Hematopoietic multipotent progenitor cell treated with erythropoietin and hydrocortisone succinate and interleukin-3 and kit ligand, for 4 days (in vitro differentiated cells): ENCODE measurements at places on chromosomes 16 and 17.

DNA sequence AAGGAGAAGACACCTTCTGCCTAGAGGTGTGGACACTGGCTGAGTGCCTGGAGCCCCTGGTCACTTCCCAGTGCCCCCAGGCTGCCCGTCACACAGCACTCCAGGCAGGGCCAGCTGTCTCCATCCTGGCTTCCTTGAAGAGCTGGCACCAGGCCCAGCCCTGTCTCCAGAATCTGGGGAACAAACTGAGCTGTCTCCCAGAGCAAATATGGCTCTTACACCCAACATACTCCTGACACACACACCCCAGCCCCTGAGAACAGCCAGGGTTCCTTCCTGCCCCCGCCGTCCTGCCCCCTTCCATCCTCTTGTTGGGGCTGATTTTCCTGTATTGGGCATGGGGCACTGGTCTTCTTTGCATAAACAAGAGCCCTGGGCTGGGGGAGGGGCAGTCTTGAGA, 9.1 kb downstream of the NHERF1 start:
- DNase-seq, result no peak

DNA sequence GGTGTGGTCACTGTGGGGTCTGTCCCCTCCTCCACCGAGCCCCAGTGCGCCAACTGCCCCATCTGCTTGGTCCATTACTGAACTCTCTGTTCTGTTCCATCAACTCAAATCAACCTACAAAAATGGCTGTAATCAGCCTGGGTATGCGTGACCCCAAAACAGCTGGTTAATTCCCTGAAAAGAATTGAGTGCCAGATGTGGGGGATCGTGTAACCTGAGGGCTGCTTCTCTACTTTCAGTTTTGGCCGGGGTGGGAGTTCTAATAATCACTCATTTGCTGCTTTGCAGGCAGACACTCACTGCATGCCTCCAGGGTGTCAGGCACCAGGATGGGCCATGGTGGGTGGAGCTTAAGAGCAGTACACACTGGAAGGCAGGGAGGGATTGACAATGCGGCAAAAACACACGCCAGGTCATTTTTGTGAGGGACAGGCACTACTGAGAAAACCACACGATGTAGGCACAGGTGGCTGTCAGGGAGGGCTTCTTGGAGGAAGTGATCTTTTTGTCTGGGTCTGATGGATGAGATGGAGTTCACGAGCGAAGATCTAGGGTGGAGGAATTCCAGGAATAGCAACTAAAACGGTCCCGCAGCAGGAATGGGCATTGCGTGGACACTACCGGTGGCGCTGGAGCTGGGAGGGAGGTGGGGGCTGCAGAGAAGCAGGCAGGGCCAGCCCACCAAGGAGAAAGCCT, 30.4 kb upstream of the SSTR5 start:
- no peak for DNase-seq

- DNase-seq, result no peak
Measured at GRCh38 chr16:27025581-27025980, 41.1 kb upstream of the C16orf82 start.

- DNase-seq, result no peak
Measured at GRCh38 chr17:68821860-68822696, 133.1 kb downstream of the ABCA8 start.

DNA sequence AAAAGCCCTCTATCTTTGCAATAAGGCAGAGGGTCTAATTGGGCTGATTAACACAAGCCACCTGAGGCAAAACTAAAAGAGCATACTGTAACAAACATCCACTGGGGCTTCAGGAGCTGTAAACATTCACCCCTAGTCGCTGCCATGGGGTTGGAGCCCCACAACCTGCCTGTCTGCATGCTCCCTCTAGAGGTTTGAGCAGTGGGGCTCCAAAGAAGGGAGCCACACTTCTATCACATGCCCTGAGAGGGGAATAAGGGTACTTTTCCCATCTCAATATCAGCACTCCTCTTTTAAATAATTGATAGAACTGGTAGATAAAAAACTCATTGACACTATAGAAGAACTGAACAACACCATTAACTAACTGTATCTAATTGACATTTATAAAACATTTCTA, 130.1 kb upstream of the COX10 start:
- DNase-seq, result no peak

DNA sequence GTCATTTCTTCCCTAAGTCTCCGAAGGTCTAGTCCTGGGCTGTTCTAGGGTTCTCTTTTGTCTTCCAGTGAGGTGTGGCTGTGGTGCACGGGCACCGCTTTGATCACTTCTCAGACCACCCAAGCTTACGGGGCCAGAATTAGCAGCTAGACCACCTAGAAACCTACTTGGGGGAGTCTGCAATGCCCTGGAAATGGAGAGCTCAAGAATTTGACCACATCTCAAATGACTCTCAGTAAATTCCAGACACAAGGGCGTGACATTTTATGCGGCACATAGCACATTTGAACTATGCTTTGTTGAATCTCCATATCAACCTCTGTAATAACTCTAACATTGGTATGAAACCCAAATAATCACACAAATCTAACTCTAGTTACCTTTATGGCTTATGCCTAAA, 24.9 kb downstream of the TRIM16 start:
- no peak for DNase-seq

- DNase-seq, result no peak
Measured at GRCh38 chr16:35745191-35745590, 2285.8 kb downstream of the TP53TG3F start.

DNA sequence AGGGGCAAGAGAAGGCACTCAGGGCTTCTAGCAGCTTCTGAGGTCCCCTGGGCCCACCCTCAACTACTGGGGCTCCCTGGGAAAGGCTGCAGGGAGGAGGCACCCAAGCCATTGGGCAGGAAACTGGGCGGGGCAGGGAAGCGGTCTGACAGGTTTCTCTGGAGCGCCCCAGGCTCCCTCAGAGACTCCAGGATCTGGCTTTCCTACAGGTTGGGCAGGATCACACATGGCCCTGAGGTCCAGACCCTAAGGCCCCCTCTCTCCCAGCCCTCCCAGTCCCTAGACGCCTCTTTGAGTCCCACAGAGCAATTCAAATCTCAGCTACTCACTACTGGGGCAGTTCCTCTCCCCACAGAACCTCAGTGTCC, 14.3 kb downstream of the JUP start:
- no peak for DNase-seq

- DNase-seq, result peak; percentile 90
Measured at GRCh38 chr17:1515640-1516387, 598 bp downstream of the INPP5K start.

DNA sequence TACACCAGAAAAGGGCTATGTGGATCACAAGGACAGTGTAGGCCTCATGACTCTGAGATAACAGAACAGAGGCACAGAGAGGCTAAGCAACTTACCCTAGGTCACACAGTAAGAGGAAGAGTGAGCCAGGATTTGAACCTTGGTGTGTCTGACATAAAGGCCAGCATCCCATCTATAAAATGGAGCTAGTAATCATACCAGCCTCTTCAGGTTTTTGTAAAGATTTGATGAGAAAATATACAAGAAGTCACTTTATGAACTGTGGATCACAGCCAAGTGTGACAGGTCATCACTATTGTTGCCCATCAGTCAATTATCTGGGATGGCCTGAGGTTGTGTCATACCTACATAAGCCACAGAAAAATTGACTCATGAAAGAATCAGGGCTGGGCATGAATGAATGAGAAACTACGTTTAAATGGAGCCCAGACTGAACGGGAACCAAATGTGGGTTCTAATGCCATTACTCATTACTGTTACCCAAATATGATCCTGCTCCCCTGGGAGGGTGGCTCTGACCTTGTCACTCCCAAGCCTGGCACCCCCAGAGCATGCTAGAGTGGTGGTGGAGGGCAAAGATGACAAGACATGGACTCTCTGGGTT, 21.0 kb downstream of the FBXO39 start:
- no peak for DNase-seq

GRCh38 chr17:8128125-8128784, 4.3 kb upstream of the HES7 start:
- DNase-seq, result no peak

- peak; percentile 37 for DNase-seq
Measured at GRCh38 chr16:27538528-27538927, 11.2 kb downstream of the GTF3C1 start.
